ENCODE measurements at places on chromosomes 5 and 9. TPM values are rescaled to one million over a fixed set of nuclear protein-coding genes. Genes with fewer than 3 reads are reported as not detected.

The LCN12 gene
- 21.8 TPM for polyA plus RNA-seq

GRCh38 chr5:168613996-168614395, 34.8 kb upstream of the PANK3 start:
- DNase-seq: no peak

DNA sequence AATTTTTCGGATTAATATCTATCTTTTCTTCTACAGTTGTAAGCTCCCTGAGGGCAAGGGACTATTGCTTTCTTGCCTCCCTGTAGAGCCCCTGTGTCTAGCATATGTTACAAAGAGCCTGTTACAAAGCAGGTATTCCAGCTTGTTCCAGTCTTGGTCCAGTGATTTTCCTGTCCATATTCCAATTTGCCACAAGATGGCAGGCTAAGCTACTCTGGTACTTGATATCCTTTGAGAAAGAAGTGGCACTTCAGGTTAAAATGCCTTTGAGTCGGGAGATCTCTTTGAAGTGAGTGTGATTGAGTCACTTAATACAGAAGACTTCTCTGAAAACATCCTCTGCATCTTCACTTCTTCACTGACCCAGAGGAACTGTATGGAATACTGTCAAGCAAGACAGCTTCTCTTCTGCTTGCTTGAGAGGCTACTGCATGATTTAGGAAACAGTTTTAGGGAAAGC, 24.5 kb downstream of the CAVIN4 start:
- DNase-seq: no peak

The ANKRD31 gene
- 0.53 TPM for polyA plus RNA-seq

The PDE6A gene
- 0.11 TPM for polyA plus RNA-seq

The MEIKIN gene
- polyA plus RNA-seq: not detected

GRCh38 chr9:5813824-5814223, 19.1 kb downstream of the ERMP1 start:
- DNase-seq: no peak

The PCDHGC3 gene
- polyA plus RNA-seq: 105 TPM

DNA sequence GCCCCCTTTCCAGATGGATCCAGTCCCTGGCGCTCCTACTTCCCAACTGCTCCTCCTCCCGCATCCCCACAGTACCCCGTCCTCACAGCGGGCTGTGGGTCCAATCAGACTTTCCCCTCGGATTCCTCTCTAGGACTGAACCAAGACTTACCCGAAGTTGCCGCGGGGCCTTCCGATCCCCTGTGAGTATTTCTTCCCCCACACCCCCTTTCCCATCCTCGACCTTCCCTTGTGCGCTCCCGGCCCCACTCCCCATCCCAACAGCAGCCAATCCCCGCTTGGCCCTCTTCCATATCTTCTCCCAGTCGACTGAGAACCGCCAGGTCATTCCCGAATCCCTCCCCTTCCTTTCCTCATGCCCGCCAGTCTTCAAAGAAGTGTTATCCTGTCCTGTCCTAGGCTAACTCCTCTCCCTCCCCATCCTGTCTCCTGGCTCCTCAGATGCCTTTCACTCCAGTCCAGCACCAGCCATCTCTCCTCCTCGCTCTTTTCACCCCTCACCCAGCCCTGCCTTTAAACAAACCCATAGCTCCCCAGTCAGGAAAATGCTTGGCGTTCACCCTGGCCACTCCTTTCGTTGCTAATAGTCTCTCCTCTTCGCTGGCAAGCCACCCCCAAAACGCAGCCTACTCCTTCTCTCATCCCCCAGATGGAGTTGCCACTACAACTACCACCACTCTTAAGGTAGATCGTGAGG, 646 bp downstream of the SWI5 start:
- DNase-seq: no peak

GRCh38 chr9:17082343-17083064, 52.3 kb upstream of the CNTLN start:
- peak; percentile 16 for DNase-seq

GRCh38 chr5:125602184-125602583, 821.0 kb upstream of the GRAMD2B start:
- no peak for DNase-seq

GRCh38 chr9:127629468-127630081, 17.5 kb downstream of the STXBP1 start:
- DNase-seq: no peak

DNA sequence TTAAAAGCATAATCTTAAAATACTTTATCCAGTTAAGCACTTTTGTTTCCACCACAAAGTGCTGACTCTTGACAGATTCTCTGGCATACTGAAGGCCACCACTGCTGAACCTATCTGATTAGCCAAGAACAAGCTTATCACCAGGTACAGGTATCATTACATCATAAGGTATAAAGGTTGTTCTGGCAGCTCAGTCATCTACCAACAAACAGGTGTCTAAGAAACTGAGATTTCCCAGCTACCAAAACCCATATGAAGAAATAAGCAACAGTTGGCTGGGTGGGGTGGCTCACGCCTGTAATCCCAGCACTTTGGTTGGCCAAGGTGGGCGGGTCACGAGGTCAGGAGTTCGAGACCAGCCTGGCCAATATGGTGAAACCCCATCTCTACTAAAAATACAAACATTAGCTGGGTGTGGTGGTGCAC, 5.0 kb downstream of the MTMR12 start:
- DNase-seq: no peak

GRCh38 chr5:142655339-142656267, 30.3 kb downstream of the FGF1 start:
- DNase-seq: peak; percentile 77

The NR5A1 gene
- not detected for polyA plus RNA-seq

GRCh38 chr9:108983885-108984284, 29.4 kb downstream of the CTNNAL1 start:
- DNase-seq: no peak

- DNase-seq: no peak
Measured at GRCh38 chr5:100852988-100853449, 50.1 kb downstream of the ST8SIA4 start.

All from right renal pelvis (tissue), 4 donors.